ENCODE measurements at places on chromosomes 4 and X.

DNA sequence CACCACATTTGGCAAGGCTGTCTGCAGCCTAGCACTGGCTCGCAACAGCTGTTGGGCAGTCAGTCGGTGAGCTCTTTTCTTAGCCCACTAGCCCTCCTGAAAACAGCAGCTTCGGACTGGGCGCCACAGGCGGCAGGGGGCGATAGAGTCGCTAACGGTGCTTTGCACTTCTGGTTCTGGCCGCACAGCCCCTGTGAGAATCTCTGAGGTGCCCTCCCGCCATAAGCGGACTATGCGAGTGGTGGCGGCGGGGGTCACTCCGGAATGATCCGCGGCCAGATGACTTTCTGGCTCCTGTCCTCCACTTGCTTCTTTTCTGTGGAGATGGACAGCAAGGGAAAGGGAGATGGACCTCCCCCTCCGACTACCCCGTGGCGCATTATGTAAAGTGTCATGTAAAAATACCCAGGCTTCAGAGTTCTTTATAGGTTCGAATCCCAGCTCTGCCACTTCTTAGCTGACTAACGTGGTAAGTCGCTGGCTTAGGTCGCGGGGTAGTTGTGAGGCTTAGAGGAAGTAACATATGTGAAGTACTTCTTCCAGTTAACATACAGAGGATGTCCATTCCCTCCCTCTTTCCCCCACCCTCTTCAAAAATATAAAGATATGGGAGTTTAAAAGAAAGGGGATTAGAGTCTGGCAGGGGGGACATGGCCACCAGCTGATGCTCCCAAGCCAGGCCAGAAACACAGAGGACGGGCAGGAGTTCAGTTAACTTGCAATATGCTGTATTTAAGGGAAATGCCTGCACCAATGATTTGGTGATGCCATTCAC is 11.0 kb downstream of the ARHGAP36 start:
- peak; percentile 74 for DNase-seq

DNA sequence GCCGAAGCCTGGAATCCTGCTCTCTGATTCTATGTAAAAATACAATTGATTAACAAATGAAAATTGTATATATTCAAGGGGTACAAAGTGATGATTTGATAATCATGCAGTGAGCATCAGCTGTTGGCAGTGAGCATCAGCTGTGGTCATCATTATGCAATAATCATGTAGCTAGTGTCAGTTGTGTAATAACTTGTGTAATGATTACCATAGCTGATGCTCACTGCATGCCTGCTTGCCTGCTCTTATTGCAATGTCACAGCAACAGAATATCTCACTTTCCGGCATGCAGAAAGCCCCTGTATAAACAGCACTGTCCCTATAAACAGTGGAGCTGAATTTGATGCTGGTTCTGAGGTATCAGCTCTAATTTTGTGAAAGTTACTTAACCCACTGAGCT is 46.8 kb downstream of the SULT1B1 start:
- DNase-seq, result no peak

- DNase-seq, result no peak
Measured at GRCh38 chrX:113933931-113934330, 650.0 kb upstream of the HTR2C start.

GRCh38 chr4:40613456-40613855 is 16.2 kb downstream of the RBM47 start:
- DNase-seq, result no peak

DNA sequence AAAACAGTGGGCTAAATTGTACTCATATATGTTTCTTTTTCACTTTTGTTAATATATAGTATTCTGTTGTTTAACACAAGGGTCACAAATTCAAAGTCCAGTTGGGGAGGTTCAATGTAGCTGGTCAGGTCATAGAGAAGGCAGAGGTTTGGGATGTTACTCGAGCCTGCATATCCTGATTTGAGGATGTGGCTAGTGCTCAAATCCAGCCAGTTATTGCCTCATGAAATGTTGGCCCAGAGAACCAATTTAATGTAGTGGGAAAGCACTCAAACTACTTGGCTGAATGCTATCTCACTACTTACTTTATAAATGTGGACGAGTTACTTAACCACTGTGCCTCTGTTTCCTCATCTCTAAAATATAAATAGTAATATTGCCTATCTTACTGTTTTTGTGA is 12.5 kb downstream of the USO1 start:
- no peak for DNase-seq

- DNase-seq, result no peak
Measured at GRCh38 chrX:70087857-70088630, 25.8 kb downstream of the OTUD6A start.

DNA sequence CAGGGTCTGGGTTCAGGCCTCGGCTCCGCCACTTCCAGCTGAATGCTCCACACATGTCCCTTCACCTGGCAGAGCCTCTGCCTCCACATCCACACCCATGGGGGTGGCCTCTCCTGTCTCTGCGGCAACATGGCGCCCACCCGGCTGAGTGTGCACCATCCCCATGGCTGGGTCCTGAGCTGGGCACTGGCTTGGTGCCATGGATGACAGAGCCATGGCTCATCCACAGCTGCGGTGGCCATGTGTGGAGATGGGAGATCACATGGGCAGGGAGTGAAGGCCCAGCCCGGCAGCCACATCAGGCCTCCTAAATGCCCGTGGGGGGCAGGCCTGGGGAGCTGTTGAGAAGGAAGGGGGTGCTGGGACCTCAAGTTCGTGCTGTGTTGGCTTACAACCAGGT is 213.7 kb downstream of the AFAP1 start:
- no peak for DNase-seq

DNA sequence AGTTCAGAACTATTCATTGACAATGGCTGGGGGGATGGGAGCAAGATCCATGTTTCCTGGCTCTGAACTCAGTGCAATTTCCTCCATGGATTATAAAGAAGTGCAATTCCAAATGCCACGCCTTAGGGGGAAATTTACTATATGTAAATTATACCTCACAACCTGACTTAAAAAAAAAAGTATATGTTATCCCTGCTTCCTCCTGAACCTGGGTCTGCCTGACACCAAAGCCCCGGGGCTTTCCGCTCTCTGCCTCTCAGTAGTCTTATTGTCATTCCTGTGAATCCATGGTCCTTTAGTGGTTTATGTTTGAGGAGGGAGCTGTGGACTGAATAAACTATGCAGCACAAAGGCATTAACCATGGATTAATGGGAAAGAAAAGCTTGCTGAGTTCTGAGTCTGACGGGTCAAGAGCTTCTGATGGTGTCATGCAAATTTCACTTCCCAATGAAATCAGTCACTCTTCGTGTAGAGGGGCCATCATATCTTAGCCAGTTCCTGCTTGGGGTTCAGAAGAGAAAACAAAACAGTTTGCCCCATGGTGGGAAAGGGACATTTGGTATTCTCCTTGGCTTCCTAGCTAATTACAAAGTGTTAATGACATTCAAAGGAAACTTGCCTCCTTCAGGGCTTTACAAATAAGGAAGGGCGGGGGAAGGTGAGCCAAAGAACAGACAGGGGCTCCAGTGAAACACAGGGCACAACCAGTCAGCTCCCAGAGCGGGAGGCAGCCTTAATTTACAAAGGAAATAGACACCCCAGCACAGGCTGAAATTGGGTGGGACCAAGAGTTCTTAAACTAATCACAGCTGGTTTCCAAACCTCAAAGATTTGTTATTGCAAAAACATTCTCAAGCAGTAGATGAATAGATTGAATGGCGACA is 14.3 kb downstream of the FAM9C start:
- DNase-seq, result no peak

DNA sequence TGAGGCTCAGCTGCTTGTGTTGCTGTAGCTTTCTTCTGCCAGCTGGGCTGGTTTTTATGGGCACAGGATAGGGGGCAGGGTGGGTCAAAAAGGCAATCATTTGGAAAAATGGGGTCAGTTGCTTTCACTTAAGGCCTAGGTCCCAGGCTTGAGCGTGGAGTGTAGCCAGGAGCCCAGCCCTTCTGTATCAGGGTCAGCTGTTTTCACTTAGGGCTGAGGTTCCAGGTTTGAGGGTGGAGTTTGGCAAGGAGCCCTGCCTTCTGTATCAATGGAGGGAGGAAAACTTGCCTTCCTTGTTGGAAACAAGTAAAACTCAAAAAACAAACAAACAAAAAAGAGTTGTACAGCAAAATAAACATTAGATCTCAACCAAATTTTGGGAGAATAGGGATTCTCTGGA is 37.0 kb upstream of the UGT8 start:
- no peak for DNase-seq

DNA sequence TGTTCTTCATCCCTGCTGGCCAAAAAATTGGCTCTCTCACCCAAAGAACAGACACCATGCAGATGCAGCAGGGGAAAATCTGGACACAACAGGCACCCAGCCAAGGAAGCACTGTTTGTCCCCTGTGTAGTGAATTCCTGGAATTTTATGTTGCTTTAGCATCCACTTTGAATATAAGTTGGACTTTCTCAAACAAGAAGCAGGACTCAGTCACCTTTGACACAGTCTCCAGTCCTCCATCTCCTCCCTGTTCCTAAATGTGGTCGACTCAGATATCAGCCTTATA is 11.8 kb downstream of the ZNF182 start:
- no peak for DNase-seq

GRCh38 chr4:173509036-173510001 is 20.7 kb downstream of the HAND2 start:
- DNase-seq, result peak; percentile 77

DNA sequence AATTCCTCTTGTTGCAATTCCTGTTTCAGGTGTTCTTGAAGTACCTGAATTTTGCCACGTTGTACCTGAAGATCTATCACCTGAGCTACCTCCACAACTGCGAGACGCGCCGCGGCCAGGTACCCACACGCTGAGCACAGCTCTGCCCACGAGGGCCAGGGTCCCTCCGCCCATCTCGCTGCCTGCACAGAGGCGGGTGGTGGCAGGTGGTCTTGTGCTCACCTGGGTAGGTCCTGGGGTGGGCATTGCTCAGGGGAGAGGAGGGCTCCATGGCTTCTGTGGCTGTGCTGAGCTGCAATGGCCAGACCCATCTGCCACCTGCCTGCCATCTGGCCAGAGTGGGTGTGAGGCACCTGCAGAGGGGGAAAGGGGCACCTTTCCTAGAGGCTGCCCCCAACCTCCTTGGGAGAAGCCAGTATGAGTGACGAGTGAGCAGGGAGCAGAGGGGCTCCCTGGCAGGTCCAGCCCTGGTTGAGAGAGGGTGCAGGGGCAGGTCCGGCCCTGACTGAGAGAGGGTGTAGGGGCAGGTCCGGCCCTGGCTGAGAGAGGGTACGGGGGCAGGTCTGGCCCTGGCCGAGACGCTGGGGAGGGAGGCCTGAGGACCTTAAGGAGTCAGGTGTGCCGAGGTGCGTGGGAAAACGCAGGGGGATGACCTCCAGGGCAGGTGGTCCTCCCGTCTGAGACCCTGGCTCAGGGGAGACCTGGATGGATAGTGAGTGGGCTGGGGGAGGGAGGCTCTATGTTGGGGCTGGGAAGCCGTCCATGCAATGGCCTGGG is 10.7 kb downstream of the PDE6B start:
- no peak for DNase-seq

GRCh38 chr4:101279377-101279871 is 67.9 kb downstream of the PPP3CA start:
- DNase-seq, result no peak

GRCh38 chrX:3811331-3812311 is 98.2 kb upstream of the PRKX start:
- no peak for DNase-seq

- no peak for DNase-seq
Measured at GRCh38 chr4:106595906-106596305, 227.3 kb upstream of the GIMD1 start.

DNA sequence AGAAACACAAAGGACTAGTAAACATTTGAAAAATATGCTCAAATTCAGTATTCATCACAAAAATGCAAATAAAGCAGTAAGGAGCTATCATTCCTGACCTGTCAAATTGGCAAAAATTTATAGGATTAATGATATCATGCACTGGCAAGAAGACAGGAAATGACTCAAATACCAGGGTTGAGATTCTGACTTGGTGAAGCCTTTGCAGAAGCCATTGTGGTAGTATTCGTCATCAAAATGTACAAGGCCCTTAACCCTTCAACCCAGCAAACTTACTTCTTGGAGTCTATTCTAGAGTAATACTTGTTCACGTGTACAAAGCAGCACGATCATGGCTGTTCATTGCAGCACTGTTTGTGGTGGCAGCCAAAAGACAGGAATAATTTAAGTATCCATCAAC is 132.4 kb downstream of the ENOX2 start:
- DNase-seq, result no peak

- no peak for DNase-seq
Measured at GRCh38 chr4:37001688-37002436, 242.7 kb upstream of the NWD2 start.

- no peak for DNase-seq
Measured at GRCh38 chr4:1509366-1509765, 103.1 kb upstream of the NKX1-1 start.

GRCh38 chr4:125350470-125351135 is 35.8 kb downstream of the FAT4 start:
- no peak for DNase-seq

- DNase-seq, result no peak
Measured at GRCh38 chr4:168803732-168804131, 206.3 kb downstream of the CBR4 start.

DNA sequence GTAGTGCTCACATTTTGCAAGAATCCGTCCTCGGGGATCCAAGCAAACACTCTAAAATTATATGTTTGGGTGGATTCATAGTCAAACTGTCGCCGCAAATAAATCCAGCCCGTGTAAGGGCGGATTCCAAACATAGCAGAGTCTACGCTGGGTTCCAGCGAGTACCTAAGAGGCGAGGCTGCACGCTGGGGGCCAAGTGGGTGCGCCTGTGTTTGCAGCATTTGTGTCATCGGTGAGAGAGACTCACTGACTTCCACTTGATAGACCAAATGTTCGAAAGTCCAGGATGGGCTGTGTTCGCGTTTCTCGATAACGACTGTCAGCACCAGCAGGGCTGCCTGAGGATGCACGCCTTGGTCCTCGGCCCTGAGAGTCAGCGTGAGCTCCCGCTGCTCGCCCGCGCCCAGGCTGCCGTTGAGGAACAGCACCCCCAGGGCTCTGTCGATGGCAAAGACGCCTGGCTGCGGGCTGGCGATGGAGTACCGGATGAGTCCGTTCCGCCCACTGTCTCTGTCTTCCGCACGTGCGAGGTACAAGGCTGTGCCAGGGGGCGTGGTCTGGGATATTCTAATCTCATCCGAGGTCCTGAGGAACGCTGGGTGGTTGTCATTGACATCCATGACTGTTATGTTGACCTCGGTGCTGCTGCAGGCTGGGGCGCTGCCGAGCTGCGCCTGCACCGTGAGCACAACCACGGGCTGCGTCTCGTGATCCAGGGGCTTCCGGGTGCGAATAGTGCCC is 158.7 kb downstream of the DCHS2 start:
- DNase-seq, result no peak

DNA sequence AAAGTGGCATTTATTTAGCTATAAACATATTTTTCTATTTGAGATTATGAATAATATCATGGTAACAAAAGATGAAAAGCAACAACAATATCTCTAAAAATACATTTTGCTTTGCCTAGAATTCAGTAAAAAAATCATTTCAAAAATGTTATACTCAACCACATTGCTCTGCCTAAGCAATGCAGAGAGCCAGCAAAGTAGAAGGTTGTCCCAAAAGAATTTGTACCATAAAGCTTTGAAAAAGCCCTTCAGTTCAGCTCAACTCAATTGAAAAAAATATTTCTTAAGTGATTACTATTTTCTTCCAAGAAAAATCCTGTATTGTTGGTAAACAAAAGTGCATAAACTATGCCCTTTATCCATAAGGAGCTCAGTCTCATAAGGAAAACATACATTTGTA is 301.2 kb upstream of the ARSJ start:
- DNase-seq, result no peak
